ENCODE measurements at places on chromosomes 3 and 15.

DNA sequence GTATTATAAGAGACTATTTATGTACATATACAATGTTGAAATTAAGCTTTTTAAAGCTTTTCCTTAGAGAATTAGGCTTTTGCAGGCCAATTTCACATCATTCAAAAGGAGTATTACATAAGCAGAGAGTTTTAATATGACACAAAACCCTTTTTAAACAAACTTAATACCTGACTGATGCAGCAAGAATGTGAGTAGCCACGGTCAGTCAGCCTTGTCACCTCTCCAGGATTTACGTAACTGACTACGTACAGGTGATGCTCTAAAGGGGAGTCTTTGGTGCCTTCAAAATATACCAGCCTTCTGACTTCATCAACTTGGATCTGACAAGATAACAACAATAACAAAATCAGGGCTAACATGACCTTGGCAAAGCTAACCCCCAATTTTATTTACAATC is 44.2 kb upstream of the IGDCC4 start:
- DNase-seq, result no peak

DNA sequence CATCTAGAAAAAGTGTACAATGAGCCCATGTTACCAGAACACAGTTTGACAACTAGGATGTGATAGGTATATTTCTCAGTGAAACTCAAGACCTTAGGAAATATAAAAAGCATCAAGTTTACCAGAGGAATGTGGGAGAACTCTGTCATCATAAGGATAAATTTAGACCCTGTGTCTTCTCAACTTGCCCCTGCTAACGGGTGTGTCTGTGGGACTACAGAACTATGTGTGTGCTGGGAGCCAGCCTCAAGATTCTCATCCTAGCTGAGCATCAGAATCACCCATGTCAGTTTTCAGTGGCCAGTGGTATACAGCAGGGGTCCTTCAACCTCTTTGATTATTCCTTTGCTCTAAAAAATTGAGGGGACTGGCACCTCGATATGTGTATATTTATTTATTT is 393.3 kb downstream of the PLCL2 start:
- no peak for DNase-seq

- DNase-seq, result no peak
Measured at GRCh38 chr3:151362751-151363174, 21.8 kb downstream of the P2RY12 start.

- no peak for DNase-seq
Measured at GRCh38 chr3:150232992-150233451, 175.1 kb upstream of the TSC22D2 start.

GRCh38 chr3:12139111-12139511 is 19.6 kb downstream of the TIMP4 start:
- DNase-seq, result no peak

- DNase-seq, result no peak
Measured at GRCh38 chr3:173217127-173217526, 76.1 kb upstream of the SPATA16 start.

GRCh38 chr3:175521406-175521805 is 662.3 kb downstream of the NAALADL2 start:
- no peak for DNase-seq

- DNase-seq, result no peak
Measured at GRCh38 chr15:41820791-41821423, 7.0 kb upstream of the JMJD7 start.

GRCh38 chr3:143736205-143736997 is 111.9 kb downstream of the SLC9A9 start:
- no peak for DNase-seq

All from stimulated activated CD4-positive, alpha-beta T cell treated with anti-CD3 and anti-CD28 coated beads, TNF-alpha, amount 100 ng/mL, for 48 hours (primary cell).